ENCODE measurements at places on chromosomes 16 and 17.

DNA sequence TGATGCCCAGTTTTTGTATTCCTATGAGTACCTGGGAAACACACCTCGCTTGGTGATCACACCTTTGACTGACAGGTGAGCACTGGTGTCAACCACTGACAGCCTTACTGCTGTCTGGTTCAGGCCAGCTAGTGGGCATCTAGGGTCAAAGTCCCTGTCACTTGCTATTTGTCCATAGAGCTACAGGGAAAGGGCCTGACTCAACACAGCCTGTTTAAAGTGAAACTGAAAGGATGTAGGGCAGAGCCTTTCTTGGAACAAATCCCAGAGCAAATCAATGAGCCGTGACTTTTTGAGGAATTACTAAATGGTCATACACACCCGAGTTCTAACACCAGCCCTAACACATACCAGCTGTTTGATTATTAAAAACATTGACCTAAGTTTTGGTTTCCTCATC lies 106.8 kb downstream of the DNAH9 start:
- no peak for DNase-seq

DNA sequence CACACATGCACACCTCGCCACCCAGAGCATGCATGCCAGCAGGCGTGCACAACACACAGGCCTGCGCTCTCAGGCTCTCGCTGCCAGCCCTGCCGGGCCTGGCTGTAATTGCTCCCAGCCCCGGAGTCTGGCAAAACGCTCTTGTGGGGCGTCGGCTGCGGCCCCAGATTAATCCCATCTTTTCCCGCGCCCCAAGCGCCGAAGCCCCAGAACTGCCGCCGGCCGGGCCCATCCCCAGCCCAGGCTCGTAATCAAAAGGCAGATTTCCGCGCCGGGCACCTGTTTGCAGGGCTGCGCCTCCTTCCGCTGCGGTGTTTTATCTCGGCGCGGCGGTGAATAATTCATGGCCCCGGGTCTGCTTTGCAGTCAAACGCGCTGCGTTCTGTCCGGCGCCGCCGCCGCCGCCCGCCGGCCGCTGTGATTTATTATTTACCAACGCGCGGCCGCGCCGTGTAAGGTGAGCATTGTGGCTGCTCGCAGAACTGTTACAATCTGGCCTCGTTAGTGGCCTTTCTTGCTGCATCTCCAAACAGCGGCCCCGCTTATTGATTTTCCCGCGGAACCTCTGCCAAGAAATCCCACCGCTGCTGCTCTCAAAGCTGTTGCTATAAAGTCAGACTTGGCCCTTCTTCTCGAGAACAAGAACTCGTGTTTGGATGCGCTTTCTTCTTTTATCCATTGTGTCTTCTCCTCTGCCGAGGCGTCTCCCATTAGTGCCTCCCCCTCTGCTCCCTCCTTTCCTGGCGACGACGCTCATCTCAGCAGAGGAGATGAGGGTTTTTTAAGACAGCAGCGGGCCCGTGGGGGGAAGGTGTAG lies 126.1 kb downstream of the IRX5 start:
- DNase-seq: no peak

- DNase-seq: no peak
Observed at GRCh38 chr17:45687594-45687993, 96.5 kb upstream of the CRHR1 start.

DNA sequence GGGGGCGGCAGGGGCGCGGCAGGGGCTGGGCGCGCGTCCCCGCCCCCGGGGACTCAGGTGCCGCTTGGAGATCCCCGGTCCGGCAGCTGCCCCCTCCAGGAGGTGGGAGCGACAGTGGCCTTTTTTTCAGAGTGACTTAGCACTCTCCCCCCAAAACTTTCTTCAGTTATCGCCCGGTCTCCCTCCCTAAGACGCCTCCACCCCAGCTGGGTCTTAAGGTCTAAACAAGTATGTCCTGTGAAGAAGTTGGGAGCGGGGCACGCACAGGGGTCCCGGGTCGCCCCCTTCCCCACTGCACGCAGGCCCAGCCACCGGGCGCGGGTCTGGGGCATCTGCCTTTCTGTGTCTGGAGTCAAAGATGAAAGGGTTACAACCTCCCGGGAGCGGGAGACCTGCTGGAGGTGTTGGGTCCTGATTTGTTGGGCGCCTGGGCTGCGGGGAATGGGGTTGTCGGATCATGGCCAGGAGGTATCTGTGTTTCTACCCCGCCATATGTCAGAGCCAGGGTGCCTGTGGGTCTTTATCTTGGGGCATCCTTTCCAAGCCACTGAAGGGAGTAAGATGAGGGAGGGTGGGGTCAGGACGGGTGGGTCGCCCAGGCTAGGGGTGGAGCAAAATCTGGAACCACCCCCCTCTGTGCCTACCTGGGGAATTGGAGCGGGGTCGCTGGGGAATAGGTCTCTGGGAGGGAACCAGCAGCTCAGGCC lies 757 bp downstream of the FMNL1 start:
- no peak for DNase-seq

DNA sequence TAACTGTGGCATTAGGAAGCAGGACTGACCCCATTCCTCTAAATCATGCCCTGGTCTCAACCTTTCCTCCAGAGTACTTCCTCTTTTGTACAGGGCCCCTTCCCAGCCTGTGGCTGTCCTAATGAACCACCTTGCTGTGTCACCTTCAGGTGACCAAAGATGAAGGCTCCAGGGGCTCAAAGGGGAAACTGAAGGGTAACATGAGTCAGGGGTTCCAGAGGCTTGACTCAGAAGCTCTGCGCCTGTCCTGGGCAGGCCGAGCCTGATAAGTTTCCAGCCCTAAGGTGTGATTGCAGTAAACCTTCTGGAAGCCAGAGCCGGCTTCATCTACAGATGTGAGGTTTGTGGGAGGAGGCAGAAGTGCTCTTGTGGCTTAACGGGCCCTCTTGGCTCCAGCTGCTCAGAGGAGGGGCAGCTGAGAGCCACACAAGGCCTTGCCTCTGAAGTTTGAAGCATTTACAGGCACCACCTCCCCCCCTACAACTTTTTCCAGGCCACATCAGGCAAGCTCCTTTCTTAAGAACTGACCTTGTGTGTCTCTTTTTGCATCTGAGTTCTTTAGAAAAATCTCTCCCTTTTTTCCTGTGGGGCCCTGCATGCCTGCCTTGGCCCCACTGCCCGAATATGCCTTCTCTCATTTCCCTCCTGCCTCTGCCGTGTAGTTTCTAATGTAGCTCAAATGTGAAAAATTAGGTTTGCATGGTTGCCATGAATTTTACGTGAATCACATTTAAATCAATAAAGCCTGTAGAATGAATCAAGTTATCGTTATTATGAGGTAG lies 149.9 kb downstream of the CLEC16A start:
- no peak for DNase-seq
